Liver (tissue), 10 donors: ENCODE measurements at places on chromosomes 3 and 15.
A peak's percentile ranks its signal among the peaks of the same experiment; 100 is the strongest.

- no peak for DNase-seq
These were observed 19.7 kb downstream of the BLOC1S6 start for GRCh38 chr15:45606841-45607240.

- no peak for DNase-seq
These were observed 48.0 kb downstream of the CTNNB1 start for GRCh38 chr3:41247055-41248004.

- DNase-seq: no peak
These were observed 353.3 kb upstream of the SUCLG2 start for GRCh38 chr3:68007621-68008226.

DNA sequence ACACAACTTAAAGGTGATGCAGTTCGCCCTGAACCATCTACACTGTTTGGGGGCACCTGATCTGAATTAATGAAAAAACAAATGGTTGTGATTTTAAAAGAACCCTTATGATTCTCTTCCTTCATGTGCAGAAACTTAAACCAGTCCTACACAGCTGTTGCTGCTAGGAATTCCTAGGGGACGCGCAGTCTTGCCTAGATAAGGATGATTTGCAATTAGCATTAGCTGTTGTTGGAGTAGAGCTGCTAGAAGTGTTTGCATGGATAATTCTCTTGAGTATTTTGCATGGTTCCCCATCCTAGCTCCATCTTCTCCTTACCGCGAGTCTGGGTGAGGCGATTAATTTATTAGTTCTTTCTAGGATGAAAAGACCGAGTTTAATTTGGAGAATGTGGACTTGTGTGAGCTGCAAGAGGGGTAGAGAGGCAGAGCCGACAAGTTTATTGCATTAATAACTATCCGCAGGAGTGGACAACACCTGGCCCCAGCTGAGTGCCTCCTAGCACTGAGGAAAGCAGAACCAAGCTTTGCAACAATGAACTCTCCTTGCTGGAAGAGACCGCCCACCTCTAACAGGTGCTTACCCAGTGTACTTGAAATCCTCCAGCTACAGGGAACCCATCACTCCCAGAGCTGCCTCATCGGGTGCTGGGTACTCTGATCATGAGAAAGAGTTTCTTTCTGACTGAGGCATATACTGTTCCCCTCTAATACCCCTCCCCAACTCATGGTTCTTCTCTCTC lies 75.0 kb upstream of the WNT7A start:
- DNase-seq: no peak

DNA sequence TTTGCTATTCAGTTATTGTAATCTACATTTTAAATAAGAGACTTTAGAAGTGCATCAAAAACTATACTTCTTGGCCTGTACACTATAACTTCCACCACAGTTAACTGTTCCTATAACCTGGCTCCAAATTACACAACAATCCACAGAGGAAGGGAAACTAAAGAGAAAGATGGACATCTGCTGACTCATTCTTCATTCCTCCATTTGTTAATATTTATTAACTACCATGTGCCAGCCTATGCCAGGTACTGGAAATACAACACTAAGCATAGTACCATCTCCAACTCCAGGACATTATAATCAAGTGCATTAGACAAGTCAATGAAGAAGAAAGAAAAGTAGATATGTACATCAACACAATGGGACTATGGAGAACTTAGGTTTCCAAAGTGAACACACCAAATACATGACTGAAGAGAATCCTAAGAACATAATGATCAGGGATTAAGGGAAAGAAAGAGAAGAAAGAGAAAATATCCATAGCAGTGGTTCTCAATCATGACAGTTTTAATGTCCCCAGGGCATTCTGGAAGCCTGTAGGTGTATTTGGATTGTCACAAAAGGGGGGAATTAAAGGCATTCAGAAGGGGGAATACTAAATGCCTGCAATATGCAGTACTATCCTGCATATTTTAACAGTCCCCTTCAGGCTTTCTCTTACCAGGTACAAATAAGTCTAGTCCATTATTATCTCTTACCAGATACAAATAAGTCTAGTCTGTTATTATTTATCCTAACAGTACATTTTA lies 8.9 kb downstream of the ICE2 start:
- no peak for DNase-seq

- no peak for DNase-seq
These were observed 517.8 kb upstream of the CFAP20DC start for GRCh38 chr3:59567661-59568060.

- DNase-seq: no peak
These were observed 1.6 kb downstream of the TATDN2 start for GRCh38 chr3:10249833-10250232.

GRCh38 chr15:91970142-91970541 lies 116.6 kb downstream of the SLCO3A1 start:
- no peak for DNase-seq

DNA sequence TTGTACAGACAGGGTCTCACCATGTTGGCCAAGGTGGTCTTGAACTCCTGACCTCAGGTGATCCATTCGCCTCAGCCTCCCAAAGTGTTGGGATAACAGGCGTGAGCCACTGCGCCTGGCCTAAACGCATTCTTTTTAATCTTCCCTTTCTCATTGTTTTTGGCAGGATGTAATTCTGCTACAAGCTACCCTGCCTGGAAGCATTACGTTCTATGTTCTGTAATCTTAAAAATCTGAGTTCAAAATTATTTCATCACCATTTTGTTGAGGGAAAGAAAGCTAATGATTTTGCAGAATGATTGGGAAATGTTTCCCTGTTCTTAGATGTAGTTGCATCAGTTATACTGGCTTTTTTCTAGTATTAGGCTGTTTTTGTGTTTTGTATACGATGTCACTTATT lies 71.5 kb downstream of the RGMA start:
- DNase-seq: no peak

GRCh38 chr3:131174752-131175151 lies 148.1 kb downstream of the NEK11 start:
- DNase-seq: no peak

DNA sequence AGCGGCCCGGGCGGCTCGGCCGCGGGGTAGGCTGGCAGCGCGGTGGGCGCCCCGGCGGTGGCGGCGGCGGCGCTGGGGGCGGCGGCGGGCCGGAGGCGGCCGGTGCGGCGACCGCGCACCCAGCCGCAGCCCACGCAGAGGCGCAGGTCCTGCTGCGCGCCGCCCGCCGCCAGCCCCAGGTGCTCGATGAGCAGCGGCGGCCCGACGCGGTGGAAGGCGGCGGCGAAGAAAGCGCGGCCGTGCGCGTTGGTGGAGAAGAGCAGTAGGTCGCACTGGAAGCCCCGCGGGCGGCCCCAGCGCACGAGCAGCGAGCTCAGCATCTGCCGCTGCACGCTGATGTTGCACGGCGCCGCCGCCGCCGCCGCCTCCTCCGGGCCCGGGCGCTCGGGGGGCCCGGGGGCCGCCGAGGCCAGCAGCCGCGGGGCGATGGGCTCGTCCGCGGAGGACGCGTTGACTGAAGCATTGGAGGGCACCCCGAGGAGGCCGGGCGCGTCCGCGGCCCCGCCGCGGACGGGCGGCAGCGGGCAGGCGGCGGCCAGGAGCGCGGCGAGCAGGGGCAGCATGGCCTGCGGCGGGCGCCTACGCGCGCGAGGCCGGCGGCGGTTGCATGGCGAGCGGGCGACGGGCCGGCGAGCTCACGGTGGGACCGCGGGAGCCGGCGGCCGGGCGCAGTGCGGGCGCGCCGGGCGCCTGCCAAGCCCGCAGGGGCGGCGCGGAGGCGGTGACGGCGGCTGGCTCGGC lies 452 bp downstream of the TMEM158 start:
- DNase-seq: no peak

- DNase-seq: no peak
These were observed 84.9 kb downstream of the RFTN1 start for GRCh38 chr3:16428612-16429011.

GRCh38 chr3:50539356-50540286 lies 27.9 kb downstream of the C3orf18 start:
- peak; percentile 82 for DNase-seq

GRCh38 chr3:53843195-53844177 lies 2.7 kb downstream of the CHDH start:
- DNase-seq: peak; percentile 38

- no peak for DNase-seq
These were observed 21.2 kb upstream of the LINGO1 start for GRCh38 chr15:77653832-77654480.

GRCh38 chr3:104273046-104273649 lies 1093.6 kb upstream of the ALCAM start:
- no peak for DNase-seq

- no peak for DNase-seq
These were observed 193.0 kb downstream of the ATP10A start for GRCh38 chr15:25670025-25670554.

- no peak for DNase-seq
These were observed 28.1 kb downstream of the ZNF589 start for GRCh38 chr3:48268936-48269561.

GRCh38 chr15:70399204-70399603 lies 301.5 kb upstream of the TLE3 start:
- no peak for DNase-seq

DNA sequence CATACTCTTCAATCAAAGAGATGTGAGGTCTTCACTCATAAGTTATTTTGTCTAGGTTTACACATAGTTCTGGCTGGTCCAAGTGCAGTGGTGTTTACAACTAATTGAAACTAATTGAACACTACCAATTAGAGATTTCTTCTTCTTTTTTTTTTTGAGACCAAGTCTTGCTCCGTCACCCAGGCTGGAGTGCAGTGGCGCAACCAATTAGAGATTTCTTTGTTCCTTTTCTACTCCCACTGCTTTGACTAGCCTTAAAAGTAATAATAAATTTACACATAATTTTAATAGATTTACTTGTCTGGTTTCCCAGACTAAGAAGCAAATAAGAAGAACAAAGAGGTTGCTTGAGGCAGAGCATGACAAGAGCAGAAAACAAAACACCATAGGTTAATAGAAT lies 6.7 kb upstream of the DENND6A start:
- no peak for DNase-seq

DNA sequence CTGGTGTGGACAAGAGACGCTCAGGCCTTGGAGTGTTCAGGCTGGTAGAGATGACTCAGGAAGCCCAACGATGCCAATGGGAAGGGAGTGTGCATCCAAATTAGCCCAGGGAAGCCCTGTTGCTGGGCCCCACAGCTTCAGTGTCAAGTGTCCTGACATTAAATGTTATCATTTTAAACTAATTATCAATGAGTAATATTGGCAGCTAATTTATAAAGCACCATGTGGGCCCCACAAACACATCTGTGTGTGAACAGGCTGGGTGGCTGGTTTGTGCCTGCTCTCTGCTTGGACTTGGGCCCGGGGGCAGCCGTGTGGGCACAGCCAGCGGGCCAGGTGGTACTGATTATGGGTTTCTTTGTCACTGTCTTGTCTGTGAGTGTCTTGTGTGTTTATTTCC lies 15.0 kb downstream of the FBLN2 start:
- no peak for DNase-seq

DNA sequence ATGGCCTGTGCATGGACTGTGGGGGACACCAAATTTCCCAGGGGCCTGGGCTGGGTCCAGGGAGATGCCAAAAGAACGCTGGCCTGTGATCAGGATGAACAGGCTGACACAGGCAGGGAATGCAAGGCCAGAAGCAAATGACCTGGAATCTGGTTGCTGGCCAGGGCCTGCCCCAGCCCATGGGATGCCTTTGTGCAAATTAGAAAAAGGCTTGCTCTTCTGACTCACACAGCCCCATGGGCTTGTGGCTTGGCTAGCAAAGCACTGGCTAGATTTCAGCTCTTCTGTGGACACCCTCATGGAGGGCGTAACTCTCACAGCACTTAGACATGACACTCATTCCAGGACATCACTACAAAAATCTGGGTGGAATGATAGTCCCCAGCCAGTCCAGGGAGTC lies 356.0 kb downstream of the SHQ1 start:
- DNase-seq: no peak

GRCh38 chr3:66450390-66451022 lies 50.3 kb downstream of the LRIG1 start:
- no peak for DNase-seq

DNA sequence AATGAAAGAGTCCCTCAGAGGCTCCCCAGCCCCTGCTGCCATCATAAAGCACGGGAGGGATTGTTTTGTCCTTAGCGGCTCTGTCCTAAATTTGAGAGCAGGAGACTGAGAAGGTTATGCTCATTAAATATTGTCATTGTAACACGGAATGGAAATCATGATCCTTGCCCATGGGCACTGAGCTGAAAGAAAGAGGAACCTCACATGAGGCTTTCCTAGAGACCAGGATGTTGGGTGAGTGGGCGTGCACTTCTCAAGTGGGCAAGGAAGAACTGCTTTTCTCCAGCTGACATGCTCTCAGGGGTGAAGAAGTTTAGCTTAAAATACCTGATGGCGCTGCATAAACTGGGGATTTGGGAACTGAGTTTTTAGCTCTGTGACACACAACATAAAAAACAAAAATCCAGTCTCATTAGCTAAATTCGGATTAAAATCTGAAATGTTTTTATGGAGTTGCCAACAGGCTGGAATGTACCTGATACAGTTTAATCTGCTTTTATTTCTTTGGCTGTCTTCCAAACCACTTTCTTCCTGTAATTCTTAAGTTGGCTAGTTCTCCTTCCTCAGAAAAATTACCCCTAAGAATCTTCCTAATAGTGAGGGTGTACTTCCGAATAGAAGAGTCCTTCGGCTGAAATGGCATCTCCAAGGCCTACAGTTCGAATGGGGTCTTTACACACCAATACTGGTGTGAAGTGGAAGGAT lies 31.7 kb downstream of the ADPGK start:
- no peak for DNase-seq

- DNase-seq: no peak
These were observed 18.4 kb downstream of the FNDC3B start for GRCh38 chr3:172057624-172058327.

DNA sequence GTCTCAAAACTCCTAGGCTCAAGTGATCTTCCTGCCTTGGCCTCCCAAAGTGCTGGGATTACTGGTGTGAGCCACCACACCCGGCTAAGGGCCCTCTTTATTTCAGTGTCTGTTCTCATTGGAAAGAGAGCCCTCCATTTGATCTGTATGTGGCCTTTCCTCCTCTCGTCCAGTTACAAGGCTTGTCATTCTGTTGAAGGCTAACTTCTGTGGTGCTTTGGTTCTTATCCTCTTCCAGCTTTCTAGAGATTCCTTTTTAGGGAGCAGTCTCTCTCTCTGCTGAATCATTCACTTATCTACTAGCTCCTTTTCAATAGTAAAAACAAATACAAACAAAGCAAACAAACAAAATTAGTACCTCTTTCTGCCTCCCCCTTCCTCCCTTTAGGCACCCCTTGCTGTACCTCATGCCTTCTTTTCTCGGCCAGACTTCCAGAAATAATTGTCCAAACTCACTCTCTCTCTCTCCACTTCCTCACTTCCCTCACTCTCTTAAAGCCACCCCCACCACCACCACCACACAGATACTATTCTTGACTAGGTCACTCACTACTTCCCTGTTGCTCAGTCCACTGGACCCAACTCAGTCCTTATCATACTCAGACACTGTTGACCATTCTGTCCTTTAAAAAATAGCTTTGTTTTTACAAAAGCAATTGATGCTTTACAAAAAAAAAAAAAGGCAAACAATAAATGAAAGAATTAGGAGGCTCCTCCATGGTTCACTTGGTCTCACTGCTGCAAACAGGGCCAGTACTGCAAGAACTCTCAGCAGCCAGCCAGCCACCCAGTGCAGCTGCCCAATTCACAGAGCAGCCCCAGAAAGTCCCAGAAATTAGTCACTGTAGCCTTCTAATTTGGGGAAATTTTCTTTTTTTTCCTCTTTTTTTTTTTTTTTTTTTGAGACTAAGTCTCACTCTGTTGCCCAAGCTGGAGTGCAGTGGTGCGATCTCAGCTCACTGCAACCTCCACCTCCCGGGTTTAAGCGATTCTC lies 31.7 kb upstream of the RAB11A start:
- no peak for DNase-seq

- no peak for DNase-seq
These were observed 15.0 kb downstream of the SPSB4 start for GRCh38 chr3:141065841-141066805.

- DNase-seq: no peak
These were observed 194.7 kb downstream of the NR1D2 start for GRCh38 chr3:24139463-24140412.

- no peak for DNase-seq
These were observed 1.7 kb downstream of the CLDN11 start for GRCh38 chr3:170420307-170420821.
